ENCODE measurements at places on chromosomes 1 and 21. TPM values are rescaled to one million over a fixed set of nuclear protein-coding genes. Genes with fewer than 3 reads are reported as not detected.
A peak's percentile ranks its signal among the peaks of the same experiment; 100 is the strongest.

DNA sequence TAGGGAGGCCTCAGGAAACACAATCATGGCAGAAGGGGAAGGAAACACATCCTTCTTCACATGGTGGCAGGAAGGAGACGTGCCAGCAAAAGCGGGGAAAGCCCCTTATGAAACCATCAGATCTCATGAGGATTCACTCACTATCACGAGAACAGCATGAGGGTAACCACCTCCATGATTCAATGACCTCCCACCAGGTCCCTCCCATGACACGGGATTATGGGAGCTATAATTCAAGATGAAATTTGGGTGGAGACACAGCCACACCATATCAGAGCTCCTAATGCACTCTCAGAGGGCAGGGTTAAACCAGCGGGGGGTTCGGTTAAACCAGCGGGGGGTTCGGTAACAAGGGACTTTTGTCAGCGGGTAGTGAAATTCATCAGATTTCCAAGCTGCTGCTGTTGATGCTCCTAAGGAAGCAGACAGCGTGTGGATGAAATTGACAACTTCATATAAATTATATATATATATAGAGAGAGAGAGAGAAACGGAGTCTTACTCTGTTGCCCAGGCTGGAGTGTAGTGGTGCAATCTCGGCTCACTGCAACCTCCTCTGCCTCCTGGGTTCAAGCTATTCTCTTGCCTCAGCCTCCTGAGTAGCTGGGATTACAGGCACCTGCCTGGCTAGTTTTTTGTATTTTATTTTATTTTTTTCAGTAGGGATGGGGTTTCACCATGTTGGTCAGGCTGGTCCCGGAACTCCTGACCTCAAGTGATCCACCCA is 4.2 kb downstream of the CSTB start:
- no peak overlapping the region for H3K27ac ChIP-seq
- no peak overlapping the region for H3K4me3 ChIP-seq
- DNase-seq, result no peak
- no peaks in the 10 kb centered on the region for H3K27me3 ChIP-seq
- H3K36me3 ChIP-seq, result peaks cover 25% of the 10 kb centered on the region

- no peaks in the 10 kb centered on the region for H3K36me3 ChIP-seq
- peaks cover 13% of the 10 kb centered on the region for H3K27me3 ChIP-seq
- no peak overlapping the region for H3K4me3 ChIP-seq
- no peak overlapping the region for H3K27ac ChIP-seq
- no peaks in the 10 kb centered on the region for H3K4me1 ChIP-seq
Observed at GRCh38 chr1:159675046-159675445, 39.3 kb downstream of the CRP start.

DNA sequence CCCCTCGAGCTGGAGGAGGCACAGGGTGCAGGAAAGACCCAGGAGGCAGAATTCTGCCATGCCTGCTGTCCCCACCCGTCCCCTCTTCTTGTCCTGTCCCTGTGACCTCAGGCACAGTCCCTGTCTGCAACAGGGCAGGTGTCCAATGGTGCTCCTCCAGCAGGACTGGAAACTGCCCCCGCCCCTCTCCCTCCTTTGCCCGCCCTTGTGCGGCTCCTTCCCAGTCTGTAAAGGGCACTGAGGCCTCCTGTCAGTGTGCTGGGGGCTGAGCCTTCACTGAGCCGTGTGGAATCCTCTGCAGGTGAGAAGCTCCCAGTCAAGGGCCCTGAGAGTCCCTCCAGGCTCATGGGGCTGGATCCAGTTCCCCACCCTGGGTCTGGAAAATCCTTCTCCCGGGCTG is 28.9 kb downstream of the PRDM16 start:
- H3K4me1 ChIP-seq, result peaks cover 1% of the 10 kb centered on the region
- no peaks in the 10 kb centered on the region for H3K36me3 ChIP-seq
- H3K4me3 ChIP-seq, result no peak overlapping the region
- H3K27me3 ChIP-seq, result peaks cover 26% of the 10 kb centered on the region
- H3K27ac ChIP-seq, result no peak overlapping the region

DNA sequence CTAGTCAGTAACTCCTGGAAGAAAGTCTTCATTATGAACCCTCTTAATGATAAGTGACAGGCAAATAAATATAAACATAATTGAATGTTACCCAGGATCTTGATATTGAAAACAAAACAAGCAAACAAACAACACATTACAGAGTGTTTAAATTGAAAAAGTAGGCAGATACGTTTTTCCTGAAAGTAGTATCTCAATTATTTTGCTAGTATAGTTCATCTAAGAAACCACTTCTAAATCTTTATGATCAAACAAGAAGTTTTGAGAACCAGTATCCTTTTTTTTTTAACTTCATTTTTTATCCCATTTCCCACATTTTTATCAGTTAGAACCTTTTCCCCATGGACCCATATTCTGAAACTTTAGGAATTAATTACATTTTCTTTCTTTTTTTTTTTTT is 3.7 kb upstream of the WDR47 start:
- DNase-seq, result no peak
- H3K36me3 ChIP-seq, result no peaks in the 10 kb centered on the region
- no peak overlapping the region for H3K27ac ChIP-seq
- H3K27me3 ChIP-seq, result peaks cover 14% of the 10 kb centered on the region
- H3K4me1 ChIP-seq, result peaks cover 8% of the 10 kb centered on the region

GRCh38 chr1:226498640-226499008 is 49.9 kb upstream of the STUM start:
- H3K36me3 ChIP-seq, result no peaks in the 10 kb centered on the region
- H3K27ac ChIP-seq, result no peak overlapping the region
- DNase-seq, result no peak

DNA sequence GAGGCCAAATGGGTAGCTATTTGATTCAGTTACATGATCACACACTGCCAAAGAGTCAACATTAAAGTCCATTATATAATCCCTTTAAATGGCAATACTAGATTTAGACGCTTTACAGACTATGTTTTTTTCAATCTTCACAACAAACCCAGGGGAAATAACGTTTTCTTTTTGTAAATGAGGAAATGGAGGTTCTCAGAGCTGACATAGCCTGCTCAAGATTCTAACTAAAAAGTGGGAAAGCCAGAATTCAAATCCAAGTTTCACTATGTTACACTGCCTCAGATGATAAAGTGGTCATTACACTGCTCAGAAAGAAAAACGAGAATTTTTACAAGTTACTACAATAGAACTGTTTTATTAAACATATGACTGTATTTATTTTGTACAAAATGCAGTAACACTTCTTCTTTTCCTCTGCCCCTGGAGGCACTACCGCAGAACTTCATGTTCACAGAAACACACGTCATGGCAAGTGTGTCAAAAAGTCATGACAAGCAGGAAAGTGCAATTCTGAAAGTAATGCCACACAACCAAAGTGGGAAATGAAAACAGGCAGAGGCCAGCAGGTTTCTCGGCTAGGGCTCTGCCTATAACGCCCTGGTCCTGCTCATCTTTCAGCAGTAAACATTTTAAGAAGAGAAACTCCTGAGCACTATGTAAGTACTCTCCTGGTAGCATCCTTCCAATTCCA is 19.0 kb downstream of the THEMIS2 start:
- no peak overlapping the region for H3K4me3 ChIP-seq
- DNase-seq, result no peak
- H3K36me3 ChIP-seq, result peaks cover 15% of the 10 kb centered on the region
- H3K4me1 ChIP-seq, result peaks cover 24% of the 10 kb centered on the region
- H3K27me3 ChIP-seq, result no peaks in the 10 kb centered on the region

DNA sequence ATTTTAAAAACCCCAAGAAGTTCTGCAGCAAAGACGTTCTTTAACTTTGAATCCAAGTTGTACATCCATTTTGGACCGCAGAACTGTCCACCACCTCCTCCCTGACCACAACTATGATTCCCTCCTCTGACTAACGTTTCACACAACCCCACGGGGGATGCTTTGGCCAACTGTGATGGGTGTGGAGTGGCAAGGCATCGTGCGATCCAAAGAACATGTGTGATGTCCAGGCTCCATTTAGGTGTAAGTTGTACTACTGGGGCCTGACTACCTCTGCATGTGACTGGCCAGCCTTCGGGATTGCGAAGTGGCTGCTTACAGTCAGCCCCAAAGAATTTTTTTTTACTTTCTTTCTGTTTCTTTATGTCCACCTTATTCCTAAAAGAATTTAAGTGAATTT is 6.7 kb downstream of the KCNJ15 start:
- H3K4me1 ChIP-seq, result no peaks in the 10 kb centered on the region
- H3K27me3 ChIP-seq, result peaks cover 10% of the 10 kb centered on the region
- no peaks in the 10 kb centered on the region for H3K36me3 ChIP-seq

DNA sequence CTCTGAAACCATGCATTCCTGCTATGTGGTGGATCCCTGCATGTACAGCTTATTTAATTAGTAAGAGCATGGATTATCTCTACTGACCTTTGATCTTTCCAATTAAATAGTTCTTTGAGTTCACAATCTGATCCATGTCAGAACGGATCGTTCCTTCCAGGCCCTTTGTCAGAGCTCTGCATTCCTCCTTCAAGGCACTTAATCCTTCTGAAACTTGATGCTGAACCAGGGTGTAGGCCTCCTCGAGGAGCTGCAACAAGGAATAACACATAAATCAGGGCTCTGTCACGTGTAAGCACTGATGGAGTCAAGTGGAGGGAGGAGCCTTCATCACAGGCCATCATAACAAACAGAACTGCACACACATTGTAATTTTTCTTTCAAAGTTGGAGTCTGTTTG is 68.4 kb upstream of the EDEM3 start:
- DNase-seq, result no peak
- no peaks in the 10 kb centered on the region for H3K36me3 ChIP-seq
- H3K27ac ChIP-seq, result no peak overlapping the region
- peaks cover 4% of the 10 kb centered on the region for H3K4me1 ChIP-seq
- no peaks in the 10 kb centered on the region for H3K27me3 ChIP-seq

DNA sequence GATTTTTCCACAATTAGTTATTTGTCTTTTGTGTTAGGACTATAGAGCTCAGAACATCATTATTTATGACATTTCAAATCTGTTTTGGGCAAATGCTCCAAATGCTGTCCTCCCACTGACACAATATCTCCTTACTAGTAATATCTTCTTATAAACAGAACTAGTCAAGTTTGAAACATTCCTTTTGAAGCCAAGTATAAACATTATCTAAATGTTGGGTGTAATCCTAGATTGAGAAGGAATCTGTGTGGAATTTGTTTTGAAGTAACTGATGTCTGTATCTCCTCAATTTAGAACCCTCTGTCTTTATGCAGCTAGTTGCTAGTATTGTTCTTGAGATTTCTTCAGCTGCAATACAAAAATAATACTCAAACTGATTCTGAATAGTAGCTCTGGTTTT is 28.5 kb upstream of the PAXBP1 start:
- H3K27me3 ChIP-seq, result no peaks in the 10 kb centered on the region
- peaks cover 11% of the 10 kb centered on the region for H3K36me3 ChIP-seq
- peaks cover 6% of the 10 kb centered on the region for H3K4me1 ChIP-seq
- H3K27ac ChIP-seq, result no peak overlapping the region
- H3K4me3 ChIP-seq, result no peak overlapping the region
- DNase-seq, result no peak

- peaks cover 14% of the 10 kb centered on the region for H3K4me1 ChIP-seq
- H3K4me3 ChIP-seq, result no peak overlapping the region
- H3K36me3 ChIP-seq, result no peaks in the 10 kb centered on the region
- peak; percentile 58 for DNase-seq
Observed at GRCh38 chr1:67441183-67441582, 11.0 kb upstream of the SERBP1 start.

DNA sequence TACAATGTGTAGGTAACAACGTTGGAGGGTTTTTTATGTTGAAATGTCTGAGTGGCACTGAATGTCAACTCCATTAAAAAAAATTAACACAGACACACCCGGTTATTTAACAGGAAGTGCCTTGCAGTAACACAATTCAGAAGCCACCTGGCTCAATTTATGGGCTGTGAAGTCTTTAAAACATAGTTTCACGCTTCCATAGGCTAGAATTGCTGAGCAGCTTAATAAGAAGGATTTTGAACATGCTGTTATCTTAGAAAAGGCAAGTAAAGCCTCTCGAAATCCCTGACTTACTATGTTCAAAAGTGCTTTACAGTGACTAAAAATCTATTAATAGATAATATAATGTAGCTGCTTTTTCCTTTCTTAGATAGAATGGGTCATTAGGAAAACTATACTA is 19.7 kb downstream of the SRSF4 start:
- no peak overlapping the region for H3K4me3 ChIP-seq
- DNase-seq, result no peak
- H3K27ac ChIP-seq, result peak overlapping the region; percentile 16
- no peaks in the 10 kb centered on the region for H3K27me3 ChIP-seq
- H3K4me1 ChIP-seq, result peaks cover 21% of the 10 kb centered on the region

DNA sequence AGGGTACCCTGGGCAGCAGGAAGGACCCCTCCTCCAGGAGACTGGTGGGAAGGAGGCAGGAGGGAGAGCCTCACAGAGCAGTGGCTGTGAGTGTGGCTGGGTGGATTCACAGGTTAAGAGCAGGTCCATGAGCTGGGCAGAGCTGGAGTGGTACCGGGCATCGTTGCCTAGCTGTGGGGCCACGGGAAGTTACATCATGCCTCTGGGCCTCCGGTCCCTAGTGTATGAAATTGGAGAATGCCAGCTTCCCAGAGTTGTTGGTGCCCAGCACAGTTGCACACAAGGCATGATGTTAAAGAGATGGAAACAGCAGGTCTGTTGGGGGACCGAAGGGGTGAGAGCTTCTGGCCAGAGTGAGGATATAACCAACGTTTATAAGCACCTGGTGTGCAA is 18.5 kb downstream of the FOXO6 start:
- H3K4me1 ChIP-seq, result peaks cover 17% of the 10 kb centered on the region
- no peak for DNase-seq
- H3K4me3 ChIP-seq, result no peak overlapping the region

SNX7 gene
- total RNA-seq, result not detected

CA14 gene
- not detected for total RNA-seq

UTS2 gene
- not detected for total RNA-seq

MMP23B gene
- total RNA-seq, result 6.1 TPM

DSCAM gene
- not detected for total RNA-seq

BACE2 gene
- total RNA-seq, result 2.0 TPM

CASP9 gene
- total RNA-seq, result 13.4 TPM

ZNF326 gene
- total RNA-seq, result 27.3 TPM

Data from naive thymus-derived CD8-positive, alpha-beta T cell (primary cell).